Germinal center (tissue), 1 donor: ENCODE measurements at places on chromosomes 12 and 14.

DNA sequence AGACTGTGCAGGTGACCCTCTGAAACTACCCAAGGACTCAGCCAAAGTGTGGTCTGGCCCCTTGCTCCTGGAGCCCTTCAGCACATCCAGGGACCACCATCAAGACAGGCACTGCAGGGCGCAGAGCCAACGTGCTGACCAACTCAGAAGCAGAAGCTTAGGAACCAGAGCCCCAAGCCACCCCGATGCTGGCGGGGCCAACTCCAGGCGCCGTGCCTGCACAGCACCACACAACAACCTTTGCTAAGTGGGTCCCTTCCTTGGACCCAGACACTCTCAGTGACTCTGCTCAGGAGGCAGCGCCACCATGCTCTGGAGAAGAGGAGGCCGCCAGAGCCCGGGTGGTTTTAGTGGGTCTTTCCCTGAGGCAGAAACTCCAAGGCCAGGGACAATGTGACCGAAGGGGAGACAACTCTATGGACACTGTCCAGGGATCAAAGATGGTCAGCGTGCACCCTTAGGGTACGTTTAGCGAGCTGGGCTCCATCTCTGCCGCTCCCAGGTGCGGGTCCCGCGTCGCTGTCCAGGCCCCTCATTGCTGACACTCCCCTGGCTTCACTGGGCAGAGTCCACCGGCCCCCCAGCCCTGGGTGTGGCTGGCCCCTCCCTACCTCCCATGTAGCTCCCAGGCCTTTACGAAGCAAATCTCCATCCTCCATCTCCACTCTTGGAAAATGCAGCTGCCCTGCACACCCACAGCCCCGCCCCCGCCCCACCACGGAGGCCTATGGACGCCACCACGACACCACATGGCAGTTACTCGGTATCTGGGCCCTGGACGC lies 16.1 kb downstream of the CHGA start:
- no peak for DNase-seq

DNA sequence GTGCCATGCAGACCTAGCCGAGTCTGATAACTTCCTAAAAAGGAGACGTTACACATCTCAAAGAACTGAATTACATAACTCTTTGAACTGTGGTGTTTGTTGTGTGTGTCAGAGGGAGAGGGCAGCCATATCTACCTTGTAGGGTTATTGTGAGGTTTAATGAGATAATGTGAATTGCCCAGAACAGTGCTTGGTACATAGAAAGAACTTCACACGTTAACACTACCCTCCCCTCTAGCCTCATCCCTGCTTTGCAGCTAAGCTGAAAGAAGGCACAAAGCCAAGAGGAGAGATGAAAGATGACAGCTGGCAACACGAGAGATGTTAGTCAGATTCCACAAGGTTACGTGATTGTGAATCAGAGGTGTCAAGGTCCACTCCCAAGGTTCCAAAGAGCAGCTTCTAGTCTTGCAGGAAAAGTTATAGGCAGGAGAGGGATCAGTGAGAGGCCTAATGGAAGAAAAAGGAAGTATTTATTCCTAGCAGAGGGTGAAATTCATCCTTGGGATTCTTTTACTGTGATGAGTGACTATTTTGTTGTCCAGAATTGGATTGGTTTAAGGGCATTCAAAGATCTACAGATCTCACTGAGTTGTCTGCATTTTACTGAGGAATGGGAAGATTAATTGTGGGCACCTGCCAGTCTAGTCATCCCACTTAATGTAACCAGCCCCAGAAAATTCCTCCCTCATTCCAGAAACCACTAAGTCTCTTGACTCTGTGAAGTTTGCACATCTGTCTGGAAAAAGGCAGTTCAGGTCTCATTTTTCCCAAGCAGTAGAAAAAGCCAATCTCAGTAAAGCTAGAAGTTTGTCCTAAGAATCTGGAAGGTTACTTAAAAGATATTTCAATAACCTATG lies 25.9 kb upstream of the WNK1 start:
- no peak for DNase-seq

DNA sequence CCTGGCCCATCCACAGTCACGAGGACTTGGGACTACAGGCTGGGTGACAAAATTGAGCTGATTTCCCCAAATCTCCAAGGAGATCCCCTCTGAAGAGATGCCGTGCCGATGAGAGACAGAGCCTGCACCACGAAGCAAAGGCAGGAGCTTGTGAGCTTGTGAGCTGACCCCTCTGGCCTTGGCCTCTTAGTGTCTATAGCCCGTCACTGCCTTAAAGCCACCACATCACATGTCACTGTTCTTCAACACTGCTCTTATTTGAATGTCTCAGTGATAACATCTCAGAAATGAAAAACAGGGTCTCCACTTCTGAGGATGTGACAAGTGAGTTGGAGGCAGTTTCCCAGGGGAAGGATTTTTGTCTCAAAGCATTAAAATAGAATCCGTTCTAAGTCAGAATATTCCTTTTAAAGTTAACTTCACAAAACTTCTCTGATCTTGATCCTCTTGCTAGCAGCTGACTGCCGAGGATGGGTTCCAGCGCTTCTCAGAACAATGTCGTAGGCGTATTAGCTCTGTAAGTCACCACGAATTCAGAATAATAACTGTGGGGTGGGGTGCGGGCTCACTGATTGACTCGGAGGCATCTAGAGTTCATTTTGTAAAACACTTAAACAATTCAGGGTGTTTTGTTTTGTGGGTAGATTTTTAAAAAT lies 37.5 kb downstream of the CHST11 start:
- no peak for DNase-seq

GRCh38 chr12:107903341-107904061 lies 129.0 kb downstream of the ASCL4 start:
- peak; percentile 74 for DNase-seq

DNA sequence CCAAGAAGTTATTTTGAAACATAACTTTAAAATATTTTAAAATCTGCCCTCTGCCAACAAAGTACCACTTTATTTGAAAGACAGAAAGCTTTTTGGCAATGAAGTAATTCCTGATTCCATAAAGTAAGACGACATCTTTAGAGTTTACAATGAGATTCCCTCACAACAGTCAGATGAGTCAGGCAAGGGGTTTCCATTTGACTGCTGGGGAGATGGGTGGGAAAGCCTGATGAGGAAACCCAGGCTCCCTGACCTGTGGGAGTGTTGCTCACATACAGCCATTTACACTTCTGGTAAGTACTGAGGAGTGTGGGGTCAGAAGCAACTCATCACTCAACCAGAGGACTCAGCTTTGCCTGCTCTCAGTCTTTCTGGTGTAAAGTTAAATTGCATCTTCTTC lies 10.2 kb downstream of the KITLG start:
- DNase-seq = no peak

- peak; percentile 41 for DNase-seq
These were observed 166.1 kb downstream of the ADCK1 start for GRCh38 chr14:77965919-77966435.
